ENCODE measurements at places on chromosomes 6 and 20. TPM values are rescaled to one million over a fixed set of nuclear protein-coding genes. Genes with fewer than 3 reads are reported as not detected.

Gene MUC21
- total RNA-seq: not detected

DNA sequence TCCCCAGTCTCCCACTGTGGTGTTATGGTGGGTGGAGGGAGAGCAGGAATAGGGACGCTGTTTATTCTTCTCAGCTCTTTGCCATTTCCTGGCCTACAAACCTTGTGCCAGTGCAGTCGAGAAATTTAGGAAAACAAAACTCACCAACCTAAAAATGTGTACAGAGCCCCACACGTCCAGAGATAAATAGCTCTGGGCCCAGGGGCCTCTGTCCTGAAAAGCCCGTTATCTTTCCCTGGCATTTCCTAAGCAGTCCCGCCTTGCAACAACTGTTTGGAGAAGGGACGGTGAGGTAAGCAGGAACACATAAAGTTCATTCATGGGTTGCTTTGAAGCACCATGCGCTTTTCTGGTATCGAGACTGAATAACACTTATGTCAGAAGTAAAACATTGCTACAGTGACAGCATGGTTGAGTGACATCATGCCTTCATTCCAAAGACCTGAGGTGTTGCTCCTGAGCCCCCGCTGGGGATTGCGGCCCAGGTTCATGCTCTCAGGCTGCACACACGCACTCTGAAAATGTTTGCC, 80.1 kb upstream of the NXT1 start:
- DNase-seq: no peak

DNA sequence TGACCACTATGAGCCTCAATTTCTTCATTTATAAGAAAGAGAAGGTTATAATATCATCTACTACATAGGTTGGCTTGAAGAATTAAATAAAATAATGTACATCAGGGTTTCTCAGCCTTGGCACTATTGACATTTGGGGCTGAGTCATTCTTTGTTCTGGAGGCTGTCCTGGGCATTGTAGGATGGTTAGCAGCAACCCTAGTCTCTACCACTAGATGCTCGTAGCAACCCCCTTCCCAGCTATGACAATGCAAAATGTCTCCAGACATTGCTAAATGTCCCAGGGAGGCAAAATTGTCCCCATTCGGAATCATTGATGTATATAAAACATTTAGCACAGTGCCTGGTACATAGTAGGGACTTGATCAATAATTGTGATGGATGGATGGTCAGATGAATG, 152.1 kb downstream of the KHDC1L start:
- DNase-seq: no peak

DNA sequence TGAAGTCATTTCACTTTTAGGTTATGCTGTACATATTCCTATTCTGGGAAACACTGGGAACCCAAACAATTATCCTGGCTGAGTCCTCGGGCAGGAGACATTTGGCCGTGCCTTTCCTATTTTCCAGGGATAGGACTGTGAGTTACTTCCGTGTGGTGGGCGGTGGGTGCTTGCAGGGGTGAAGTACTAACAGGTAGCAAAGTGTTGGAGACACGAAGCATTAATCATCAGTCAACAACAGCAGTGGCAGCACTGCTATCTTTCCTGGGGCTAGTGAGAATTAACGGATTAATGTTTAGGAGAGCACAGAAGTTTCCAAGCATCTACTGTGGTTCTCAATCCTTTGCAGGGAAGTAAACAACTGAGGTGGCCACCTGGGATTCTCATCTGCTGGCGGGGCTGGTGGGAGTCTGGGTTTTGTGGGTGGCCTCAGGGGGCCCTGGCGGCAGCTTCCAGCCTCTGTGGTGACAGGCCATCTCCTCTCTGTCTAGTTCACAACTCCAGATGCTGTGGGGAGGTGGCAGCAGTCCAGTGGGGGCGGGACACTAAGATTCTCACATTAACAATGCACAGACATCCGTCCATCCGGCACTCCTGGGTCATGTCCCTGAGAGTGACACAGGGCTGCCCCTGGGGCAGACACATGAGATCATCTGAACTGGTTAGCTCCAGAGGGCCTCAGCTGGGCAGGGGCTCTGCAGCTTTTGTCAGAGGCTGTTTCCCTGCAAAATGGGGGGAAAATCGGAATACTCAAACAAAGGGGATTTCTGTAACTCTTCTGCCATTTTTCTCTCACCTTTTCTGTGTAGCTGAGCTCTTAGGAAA, 90.9 kb downstream of the GJA10 start:
- DNase-seq: peak; percentile 61

GRCh38 chr6:72704979-72705378, 83.1 kb downstream of the KCNQ5 start:
- DNase-seq: no peak

- DNase-seq: no peak
Measured at GRCh38 chr20:50141811-50142561, 11.5 kb downstream of the PEDS1 start.

Measured in occipital lobe (tissue), 3 donors.